Activated T-helper 2 cell treated with anti-CD3 and anti-CD28 coated beads, Interferon-gamma antibody, Interleukin-2, Interleukin-4, amounts not matched to agents 10 μg/mL and 5 μg/mL and 100 μg/mL, durations not matched to agents 14 hours and 24 hours and 36 hours (primary cell): ENCODE measurements at places on chromosomes 11 and 22. TPM values are rescaled to one million over a fixed set of nuclear protein-coding genes. Genes with fewer than 3 reads are reported as not detected.

DNA sequence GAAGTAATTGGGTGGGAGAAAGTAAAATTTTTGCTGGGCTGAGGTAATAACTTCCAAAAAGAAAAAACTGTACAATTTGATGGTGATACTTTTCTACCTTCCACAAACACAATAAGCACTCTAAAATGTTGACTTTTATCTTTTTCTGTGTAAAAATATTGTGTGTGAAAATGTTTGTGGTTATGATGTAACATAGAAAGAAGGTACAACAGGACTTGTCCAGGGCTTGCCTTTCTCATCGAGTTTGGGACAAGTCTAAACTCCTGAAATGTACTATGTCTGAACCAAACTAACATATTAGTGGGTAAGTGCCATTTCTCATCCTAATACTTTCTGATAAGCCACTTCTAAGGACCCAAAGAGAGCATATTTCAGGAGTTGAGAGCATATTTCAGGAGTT, 174.2 kb upstream of the PDGFD start:
- no peak for DNase-seq
- H3K27ac ChIP-seq: no peak overlapping the region
- H3K27me3 ChIP-seq: no peaks in the 10 kb centered on the region
- no peaks in the 10 kb centered on the region for H3K4me1 ChIP-seq
- H3K4me3 ChIP-seq: no peak overlapping the region

- DNase-seq: no peak
- peaks cover 14% of the 10 kb centered on the region for H3K4me1 ChIP-seq
- peaks cover 83% of the 10 kb centered on the region for H3K27me3 ChIP-seq
- no peak overlapping the region for H3K4me3 ChIP-seq
- H3K36me3 ChIP-seq: no peaks in the 10 kb centered on the region
- peak overlapping the region; percentile 42 for H3K27ac ChIP-seq
These were observed 2.4 kb upstream of the WT1 start for GRCh38 chr11:32437495-32438345.

- H3K27ac ChIP-seq: no peak overlapping the region
- DNase-seq: no peak
- peaks cover 2% of the 10 kb centered on the region for H3K27me3 ChIP-seq
- no peak overlapping the region for H3K4me3 ChIP-seq
- no peaks in the 10 kb centered on the region for H3K4me1 ChIP-seq
- no peaks in the 10 kb centered on the region for H3K36me3 ChIP-seq
These were observed 29.9 kb downstream of the FADD start for GRCh38 chr11:70233034-70233433.

DNA sequence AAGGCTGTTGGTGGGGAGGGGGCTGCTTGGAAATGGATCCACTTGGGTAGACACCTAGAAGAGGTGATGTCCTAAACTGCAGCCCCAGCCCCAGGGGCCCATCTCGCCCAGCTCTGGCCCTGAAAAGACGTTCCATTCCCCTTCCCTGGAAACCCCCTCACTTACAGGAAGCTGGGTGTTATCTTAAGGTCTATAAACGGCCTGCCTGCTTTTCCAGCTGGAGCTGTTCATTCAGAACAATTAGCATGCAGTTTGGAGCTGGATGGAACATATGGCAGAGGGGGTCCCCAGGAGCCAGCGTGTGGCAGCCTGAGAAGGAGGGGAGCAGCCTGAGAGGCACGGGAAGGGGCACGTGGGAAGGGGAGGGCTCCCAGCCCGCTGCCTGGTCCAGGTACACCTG, 139.6 kb downstream of the PKNOX2 start:
- H3K4me1 ChIP-seq: no peaks in the 10 kb centered on the region
- DNase-seq: no peak
- H3K4me3 ChIP-seq: no peak overlapping the region

DNA sequence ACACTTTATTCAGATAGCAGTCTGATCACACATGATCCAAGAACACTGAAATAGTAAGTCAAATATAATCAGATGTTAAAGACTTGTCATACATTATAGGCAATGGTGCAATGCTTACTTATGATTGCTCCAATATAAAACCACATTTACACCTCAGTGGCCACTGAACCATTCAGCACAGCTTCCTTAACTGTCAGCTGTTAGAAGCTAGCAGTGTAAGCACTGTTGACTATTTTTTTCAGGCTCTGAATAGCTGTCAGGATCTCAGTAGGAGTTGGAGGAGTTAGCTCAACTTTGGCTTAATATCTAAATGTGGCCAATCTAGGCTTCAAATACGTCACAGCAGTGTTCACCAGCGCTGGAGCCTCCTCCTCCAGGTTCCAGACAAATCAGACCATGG, 36.6 kb downstream of the METTL15 start:
- no peaks in the 10 kb centered on the region for H3K27me3 ChIP-seq
- peaks cover 16% of the 10 kb centered on the region for H3K4me1 ChIP-seq
- H3K4me3 ChIP-seq: no peak overlapping the region
- peaks cover 10% of the 10 kb centered on the region for H3K36me3 ChIP-seq
- H3K27ac ChIP-seq: no peak overlapping the region

DNA sequence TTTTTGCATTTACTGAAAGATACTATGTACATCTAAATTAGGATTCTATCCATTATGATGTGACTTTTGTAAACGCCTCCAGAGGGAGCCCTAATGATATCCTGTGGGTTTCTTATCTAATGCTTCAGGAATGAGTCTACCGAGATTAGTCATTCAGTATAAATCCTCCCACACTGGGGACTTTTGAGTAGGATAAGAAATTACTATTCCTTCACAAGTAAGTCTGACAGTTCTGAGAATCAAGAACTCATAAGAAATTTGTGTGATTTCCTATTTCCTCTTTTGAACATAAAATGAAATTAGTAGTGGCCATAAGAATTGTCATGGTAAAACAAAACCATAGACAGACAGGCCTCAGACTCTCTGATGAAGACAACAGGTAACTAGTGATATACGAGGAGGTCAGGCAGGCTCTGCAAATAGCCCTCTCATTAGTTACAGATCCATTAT, 10.0 kb upstream of the OR5M1 start:
- H3K36me3 ChIP-seq: no peaks in the 10 kb centered on the region
- no peak overlapping the region for H3K27ac ChIP-seq
- no peak for DNase-seq
- no peak overlapping the region for H3K4me3 ChIP-seq
- peaks cover 2% of the 10 kb centered on the region for H3K4me1 ChIP-seq

- no peak overlapping the region for H3K4me3 ChIP-seq
- H3K27ac ChIP-seq: no peak overlapping the region
- H3K27me3 ChIP-seq: peaks cover 46% of the 10 kb centered on the region
- no peak for DNase-seq
These were observed 4.4 kb downstream of the CTTN start for GRCh38 chr11:70402685-70403084.

- no peaks in the 10 kb centered on the region for H3K36me3 ChIP-seq
- H3K4me1 ChIP-seq: peaks cover 2% of the 10 kb centered on the region
- H3K27me3 ChIP-seq: no peaks in the 10 kb centered on the region
- H3K27ac ChIP-seq: no peak overlapping the region
These were observed 455.1 kb upstream of the B3GAT1 start for GRCh38 chr11:134866981-134867675.

GRCh38 chr22:26553056-26553752, 36.7 kb downstream of the TPST2 start:
- no peaks in the 10 kb centered on the region for H3K4me1 ChIP-seq
- no peak for DNase-seq
- H3K36me3 ChIP-seq: no peaks in the 10 kb centered on the region
- no peak overlapping the region for H3K27ac ChIP-seq
- no peak overlapping the region for H3K4me3 ChIP-seq

- no peaks in the 10 kb centered on the region for H3K36me3 ChIP-seq
- peaks cover 33% of the 10 kb centered on the region for H3K27me3 ChIP-seq
- no peak for DNase-seq
- H3K4me1 ChIP-seq: peaks cover 13% of the 10 kb centered on the region
- no peak overlapping the region for H3K27ac ChIP-seq
These were observed 11.4 kb downstream of the EHF start for GRCh38 chr11:34632105-34632791.

- H3K27ac ChIP-seq: peak overlapping the region; percentile 65
- no peaks in the 10 kb centered on the region for H3K27me3 ChIP-seq
- H3K4me3 ChIP-seq: peak overlapping the region; percentile 24
- peaks cover 57% of the 10 kb centered on the region for H3K36me3 ChIP-seq
These were observed 156.4 kb downstream of the ATG16L2 start for GRCh38 chr11:72970557-72971118.

- peak overlapping the region; percentile 94 for H3K4me3 ChIP-seq
- no peak overlapping the region for H3K27ac ChIP-seq
- DNase-seq: no peak
- peaks cover 12% of the 10 kb centered on the region for H3K4me1 ChIP-seq
- H3K36me3 ChIP-seq: peaks cover 24% of the 10 kb centered on the region
These were observed 786 bp downstream of the CAPN1 start for GRCh38 chr11:65182258-65183170.

DNA sequence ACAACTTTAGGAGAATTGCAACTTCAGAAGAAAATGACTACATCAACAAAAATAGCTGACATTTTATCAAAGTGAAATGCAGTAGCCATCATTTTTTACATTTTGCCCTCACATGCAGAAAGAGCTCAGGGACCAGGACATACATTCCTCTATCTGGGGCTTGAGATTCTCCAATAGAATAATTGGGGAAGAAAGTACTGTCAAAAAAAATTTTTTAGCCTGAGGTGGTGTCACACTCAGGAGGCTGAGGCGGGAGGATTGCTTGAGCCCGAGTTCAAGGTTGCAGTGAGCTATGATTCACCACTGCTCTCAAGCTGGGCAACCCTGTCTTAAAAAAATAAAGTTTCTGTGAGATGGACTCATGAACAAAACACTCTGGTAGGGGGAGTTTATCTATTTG, 32.2 kb upstream of the DEPDC7 start:
- DNase-seq: no peak
- no peaks in the 10 kb centered on the region for H3K36me3 ChIP-seq
- no peaks in the 10 kb centered on the region for H3K4me1 ChIP-seq
- no peak overlapping the region for H3K27ac ChIP-seq

GRCh38 chr11:75514596-75514995, 11.1 kb downstream of the GDPD5 start:
- peaks cover 1% of the 10 kb centered on the region for H3K27me3 ChIP-seq
- peaks cover 11% of the 10 kb centered on the region for H3K4me1 ChIP-seq
- no peaks in the 10 kb centered on the region for H3K36me3 ChIP-seq
- DNase-seq: no peak

DNA sequence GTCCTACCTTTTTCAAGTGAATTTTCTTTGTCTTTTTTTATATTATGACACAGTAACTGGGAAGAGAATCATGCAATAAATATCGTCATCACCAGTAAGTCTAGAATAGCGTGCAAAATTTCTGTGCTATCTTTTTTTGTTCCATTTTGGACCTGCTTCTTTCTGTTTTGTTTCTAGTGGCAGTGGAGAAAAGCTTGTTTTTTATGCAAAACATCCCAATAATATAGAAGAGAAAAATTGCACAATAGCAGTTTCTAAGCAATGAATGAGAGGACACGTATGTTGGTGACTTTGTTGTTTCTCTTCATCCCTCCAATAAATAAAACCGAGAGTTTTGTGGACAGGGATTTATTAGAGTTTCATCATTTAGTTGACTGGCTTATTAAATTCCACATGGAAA, 10.3 kb downstream of the GRK3 start:
- peaks cover 67% of the 10 kb centered on the region for H3K36me3 ChIP-seq
- no peaks in the 10 kb centered on the region for H3K27me3 ChIP-seq
- no peak overlapping the region for H3K27ac ChIP-seq
- H3K4me1 ChIP-seq: peaks cover 52% of the 10 kb centered on the region

DNA sequence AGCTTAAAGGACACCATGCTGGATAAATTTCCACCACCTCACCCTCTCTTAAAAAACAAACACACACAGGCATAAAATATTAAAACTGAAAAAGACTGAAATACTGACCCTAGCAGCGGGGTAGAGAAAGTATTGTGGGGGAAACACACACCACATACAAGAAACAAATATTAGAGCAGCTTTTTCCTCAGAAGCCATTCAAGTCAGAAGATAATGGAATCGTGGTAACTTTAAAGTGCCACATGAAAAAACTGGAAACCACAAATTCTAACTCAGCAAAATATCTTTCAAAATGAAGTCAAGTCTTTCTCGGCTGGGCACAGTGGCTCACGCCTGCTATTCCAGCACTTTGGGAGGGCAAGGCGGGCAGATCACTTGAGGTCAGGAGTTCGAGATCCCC, 223.2 kb downstream of the DYNC2H1 start:
- no peaks in the 10 kb centered on the region for H3K36me3 ChIP-seq
- H3K4me1 ChIP-seq: peaks cover 4% of the 10 kb centered on the region
- no peak overlapping the region for H3K4me3 ChIP-seq
- H3K27ac ChIP-seq: no peak overlapping the region
- peaks cover 6% of the 10 kb centered on the region for H3K27me3 ChIP-seq
- no peak for DNase-seq

GRCh38 chr11:81112718-81113117, 1620.9 kb downstream of the FAM181B start:
- H3K27ac ChIP-seq: no peak overlapping the region
- no peak overlapping the region for H3K4me3 ChIP-seq
- H3K36me3 ChIP-seq: no peaks in the 10 kb centered on the region
- no peak for DNase-seq

DNA sequence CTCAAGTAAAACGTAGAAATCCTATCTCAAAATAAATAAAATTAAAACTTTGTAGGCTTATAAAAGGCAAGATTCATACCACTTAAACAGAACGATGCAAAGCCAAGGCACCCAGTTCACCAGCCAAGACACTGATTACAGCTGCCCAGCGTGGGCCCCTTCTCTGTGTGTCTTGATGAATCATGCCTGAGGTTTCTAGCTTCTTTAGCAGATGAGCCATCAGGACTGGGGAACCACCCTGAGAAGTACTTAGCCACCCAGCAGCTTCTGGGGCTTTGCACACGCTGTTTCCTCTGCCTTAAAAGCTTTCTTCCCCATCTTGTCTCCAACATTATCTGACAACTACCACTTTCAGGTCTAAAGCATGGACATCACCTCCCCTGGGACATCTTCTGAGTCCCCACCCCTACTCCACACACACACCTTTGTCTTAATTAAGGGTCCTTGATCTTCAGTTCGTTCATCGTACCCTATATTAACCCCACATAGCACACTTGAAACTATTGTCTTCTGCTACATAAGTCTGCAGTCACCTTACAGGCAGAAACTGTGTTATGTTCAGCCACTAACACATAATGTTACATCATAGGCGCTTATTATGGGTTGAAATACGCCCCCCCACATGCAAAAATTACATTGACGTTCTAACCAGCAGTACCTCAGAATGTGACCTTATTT, 8.7 kb upstream of the LAYN start:
- no peak for DNase-seq
- H3K4me3 ChIP-seq: no peak overlapping the region
- H3K27me3 ChIP-seq: peaks cover 23% of the 10 kb centered on the region
- peak overlapping the region; percentile 71 for H3K27ac ChIP-seq

GRCh38 chr22:49230194-49230577, 597.5 kb downstream of the BRD1 start:
- no peak overlapping the region for H3K4me3 ChIP-seq
- no peaks in the 10 kb centered on the region for H3K27me3 ChIP-seq
- no peaks in the 10 kb centered on the region for H3K36me3 ChIP-seq
- H3K4me1 ChIP-seq: no peaks in the 10 kb centered on the region
- peak; percentile 4 for DNase-seq
- H3K27ac ChIP-seq: no peak overlapping the region

The OR51B4 gene
- total RNA-seq: not detected in 2 replicates

The CASP5 gene
- not detected in 2 replicates for total RNA-seq

The LRP4 gene
- 0.07 and 0.21 TPM in 2 replicates for total RNA-seq

The AGBL2 gene
- total RNA-seq: 3.6 and 5.1 TPM in 2 replicates

The BTBD18 gene
- not detected in 2 replicates for total RNA-seq

The RPS25 gene
- total RNA-seq: 1,728 and 1,773 TPM in 2 replicates

The UBQLNL gene
- total RNA-seq: 0.09 TPM in 1 of 2 replicates, not detected in the other

The INS gene
- total RNA-seq: not detected in 2 replicates

The APLNR gene
- total RNA-seq: not detected in 2 replicates

The NAALADL1 gene
- total RNA-seq: 11.9 and 14.6 TPM in 2 replicates

The IL18 gene
- 1.5 and 1.7 TPM in 2 replicates for total RNA-seq

The ESAM gene
- total RNA-seq: 0.18 and 0.23 TPM in 2 replicates

The OR4D5 gene
- not detected in 2 replicates for total RNA-seq

The MRPL16 gene
- 87.7 and 90.4 TPM in 2 replicates for total RNA-seq
